Tibial artery (tissue), 4 donors: ENCODE measurements at places on chromosomes 5 and 9.
A peak's percentile ranks its signal among the peaks of the same experiment; 100 is the strongest.

- DNase-seq: no peak
Measured at GRCh38 chr5:22662391-22662790, 190.8 kb downstream of the CDH12 start.

GRCh38 chr5:2013301-2014057, 130.8 kb upstream of the IRX4 start:
- DNase-seq: no peak

DNA sequence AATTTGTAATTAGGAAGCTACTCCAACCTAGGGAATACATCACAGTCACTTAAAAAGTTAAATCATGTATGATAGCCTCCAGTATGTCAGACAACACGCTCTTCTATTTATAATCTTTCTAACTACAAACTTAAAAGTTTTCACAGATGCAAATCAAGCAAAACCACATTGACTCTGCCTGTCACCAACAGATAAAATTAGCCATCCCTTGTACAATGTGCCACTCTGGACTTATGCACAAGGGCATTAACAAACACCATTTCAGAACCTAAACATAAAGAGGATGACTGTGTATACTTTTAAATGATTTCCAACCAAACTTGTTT, 14.7 kb downstream of the ERP44 start:
- no peak for DNase-seq

DNA sequence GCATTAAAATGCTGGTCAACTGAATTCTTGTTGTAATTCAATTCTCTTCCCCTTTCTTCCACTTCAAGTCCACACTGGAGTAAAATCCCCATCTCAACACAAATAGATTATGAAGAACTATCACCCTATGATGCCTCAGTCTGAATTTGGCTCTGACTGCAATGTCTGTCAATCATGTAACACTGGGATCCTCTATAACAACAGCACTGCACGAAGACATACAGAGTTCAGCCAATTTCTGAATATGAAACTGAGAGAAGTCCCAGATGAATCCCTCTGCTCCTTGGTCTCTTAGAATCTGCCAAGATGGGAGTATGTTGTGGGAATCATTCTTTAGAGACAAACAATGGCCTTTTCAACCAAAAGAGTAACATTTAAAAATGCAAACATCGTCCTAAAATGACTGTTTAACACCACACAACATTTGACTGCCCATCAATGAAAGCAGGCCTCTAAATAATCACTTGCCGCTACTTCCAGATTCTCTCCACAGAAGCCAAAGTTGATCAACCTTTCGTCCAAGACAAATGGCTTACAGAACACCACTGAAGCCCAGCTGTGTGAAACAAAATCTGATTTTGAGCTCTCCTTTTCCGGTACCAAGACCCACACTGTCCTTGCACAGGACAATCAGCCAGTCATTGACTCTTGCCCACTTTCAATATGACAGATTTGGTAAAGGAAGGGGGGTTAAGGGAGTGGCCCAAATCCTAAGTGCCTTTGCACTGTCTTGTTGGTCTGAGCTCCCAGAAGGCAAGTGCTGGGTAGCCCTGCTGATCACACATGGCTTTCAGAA, 258.0 kb downstream of the EBF1 start:
- DNase-seq: no peak

GRCh38 chr9:136951541-136952320, at the start of gene LCN12:
LCN12 (plus strand) TSS chr9:136952273; CDS start chr9:136952328, 55 bp downstream.
- no peak for DNase-seq

GRCh38 chr5:82367930-82368329, 89.8 kb upstream of the RPS23 start:
- no peak for DNase-seq

- no peak for DNase-seq
Measured at GRCh38 chr5:14415024-14415697, 166.4 kb upstream of the OTULINL start.

DNA sequence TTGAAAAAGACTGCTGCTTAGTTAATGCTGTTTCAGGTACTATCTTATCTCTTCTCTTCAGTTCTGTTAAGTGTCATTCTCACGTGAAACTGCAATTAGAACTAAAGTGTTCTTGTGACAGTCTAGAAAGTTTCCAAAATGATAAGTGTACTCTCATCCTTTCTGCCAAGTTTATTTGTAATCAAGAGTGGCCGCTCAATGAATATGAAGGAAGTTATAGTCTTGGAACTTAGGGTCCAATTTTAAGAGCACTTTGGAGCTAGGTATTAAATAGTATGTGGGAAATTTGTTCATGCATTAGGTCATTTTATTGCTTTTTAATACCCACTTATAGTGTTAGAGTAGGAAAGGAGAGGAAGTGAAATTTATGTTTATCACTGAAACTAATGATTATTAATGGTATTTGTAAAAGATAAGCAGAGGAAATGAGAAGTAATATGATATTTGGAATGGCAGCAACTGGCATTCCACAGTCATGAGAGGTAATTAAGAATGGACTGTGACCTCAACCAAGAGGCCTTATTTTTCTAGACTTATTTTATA, 20.4 kb downstream of the XRCC4 start:
- no peak for DNase-seq

DNA sequence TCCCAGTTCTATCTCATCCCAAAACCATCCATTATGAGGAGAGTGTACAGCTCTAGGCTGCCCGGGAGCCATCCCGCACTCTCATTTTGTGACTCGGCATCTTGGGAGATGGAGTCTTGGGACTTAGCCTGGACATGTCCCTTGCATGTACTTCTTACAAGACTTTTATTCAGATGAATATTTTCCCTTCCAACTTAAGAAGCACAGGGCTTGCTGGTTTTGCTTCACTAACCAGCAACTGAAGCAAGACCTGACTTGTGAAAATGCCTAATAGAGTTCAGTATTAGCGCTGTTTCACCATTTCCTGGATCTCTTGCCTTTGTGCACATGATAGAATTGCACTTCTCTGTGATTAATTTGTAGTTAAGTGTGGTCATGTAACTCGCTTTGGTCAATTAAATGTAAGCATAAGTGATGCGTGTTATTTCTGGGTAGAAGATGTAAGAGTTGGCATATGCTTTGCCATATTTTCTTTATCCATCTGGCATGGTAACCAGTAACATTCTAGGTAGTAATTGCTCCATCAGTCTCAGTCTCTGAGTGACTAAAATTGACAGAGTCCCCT, 55.8 kb downstream of the PDCD1LG2 start:
- DNase-seq: no peak

- no peak for DNase-seq
Measured at GRCh38 chr5:124963236-124963919, 216.9 kb upstream of the ZNF608 start.

DNA sequence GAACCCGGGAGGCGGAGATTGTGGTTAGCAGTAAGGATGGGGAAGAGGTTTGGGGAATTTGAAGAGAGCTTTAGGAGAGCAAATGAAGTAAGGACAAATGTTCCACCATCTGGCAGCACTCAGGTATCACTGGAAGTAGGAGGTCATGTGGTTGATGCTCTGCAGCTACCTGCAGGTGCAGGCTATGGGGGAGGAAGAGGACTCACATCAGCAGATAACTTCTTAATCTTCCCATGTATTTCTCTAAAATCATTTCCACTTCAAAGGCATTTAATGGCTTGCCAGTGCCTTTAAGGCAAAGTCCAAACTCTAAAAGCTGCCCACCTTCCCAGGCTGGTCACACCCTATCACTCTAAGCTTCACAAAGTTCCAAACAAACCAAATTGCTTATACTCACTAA, 8.1 kb upstream of the HAVCR1 start:
- DNase-seq: no peak

- no peak for DNase-seq
Measured at GRCh38 chr9:36731068-36731956, 158.6 kb downstream of the MELK start.

- no peak for DNase-seq
Measured at GRCh38 chr9:83238871-83239640, 176.1 kb upstream of the RASEF start.

DNA sequence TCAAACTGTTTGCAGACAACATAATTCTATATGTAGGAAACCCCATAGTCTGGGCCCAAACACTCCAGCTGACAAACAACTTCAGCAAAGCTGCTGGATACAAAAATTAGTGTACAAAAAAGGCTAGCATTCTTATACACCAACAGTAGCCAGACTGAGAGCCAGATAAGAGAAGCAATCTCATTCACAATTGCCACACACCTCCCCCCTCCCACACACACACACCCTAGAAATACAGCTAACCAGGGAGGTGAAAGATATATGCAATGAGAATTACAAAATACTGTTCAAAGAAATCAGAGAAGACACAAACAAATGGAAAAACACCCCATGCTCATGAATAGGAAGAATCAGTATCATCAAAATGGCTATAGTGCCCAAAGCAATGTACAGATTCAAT, 9.0 kb downstream of the MTREX start:
- DNase-seq: no peak

DNA sequence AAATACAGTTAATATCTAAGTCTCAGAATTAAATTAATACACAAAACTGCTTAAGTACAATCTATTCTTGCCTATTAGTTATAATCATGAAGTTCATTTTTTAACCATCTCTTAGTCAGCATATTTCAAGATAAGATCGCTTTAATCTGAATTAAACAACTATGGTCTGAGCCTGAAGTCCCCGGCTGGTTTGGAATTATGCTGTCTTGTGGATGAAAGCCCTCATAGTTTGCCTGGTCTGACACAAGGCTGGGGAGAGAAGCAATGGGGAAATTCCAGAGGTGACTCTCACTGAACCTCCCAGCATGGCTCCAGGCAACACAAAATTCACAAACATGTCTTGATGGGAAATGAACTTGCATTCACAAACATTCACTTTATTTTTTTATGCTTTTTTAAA, 28.0 kb upstream of the GRAMD2B start:
- no peak for DNase-seq

DNA sequence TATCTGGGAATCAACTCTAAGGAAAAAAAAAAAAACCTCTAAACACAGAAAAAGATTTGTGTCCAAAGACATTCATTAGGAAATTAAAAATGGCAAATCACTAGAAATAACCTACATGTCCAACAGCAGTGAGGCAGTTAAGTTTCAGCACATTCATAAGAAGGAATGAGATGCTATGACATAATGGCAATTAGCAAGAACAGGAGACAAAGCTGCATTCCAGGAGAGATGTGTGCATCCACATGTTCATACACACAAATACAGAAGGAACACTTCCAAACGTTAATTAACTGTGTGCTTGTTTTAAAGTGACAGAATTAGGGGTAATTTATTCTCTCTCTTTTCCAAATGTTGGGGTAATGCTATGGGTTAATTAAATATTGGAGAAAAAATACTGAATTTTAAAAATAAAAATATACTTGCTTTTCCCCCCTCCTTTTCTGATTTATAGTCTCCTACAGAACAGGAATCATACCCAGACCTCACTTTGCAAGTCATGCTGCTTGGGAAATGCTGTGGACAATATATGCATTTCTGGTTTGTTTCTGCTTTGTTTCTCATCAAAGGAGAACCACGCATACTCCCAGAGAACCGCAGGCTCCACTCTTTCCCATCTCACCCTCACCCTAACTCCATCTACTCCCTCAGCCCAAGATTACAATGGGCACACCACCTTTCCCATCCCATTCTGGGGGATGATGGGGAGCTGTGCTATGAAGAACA, 114.1 kb downstream of the CDK5RAP2 start:
- no peak for DNase-seq

GRCh38 chr5:67301285-67301903, 104.8 kb upstream of the CD180 start:
- DNase-seq: peak; percentile 93

DNA sequence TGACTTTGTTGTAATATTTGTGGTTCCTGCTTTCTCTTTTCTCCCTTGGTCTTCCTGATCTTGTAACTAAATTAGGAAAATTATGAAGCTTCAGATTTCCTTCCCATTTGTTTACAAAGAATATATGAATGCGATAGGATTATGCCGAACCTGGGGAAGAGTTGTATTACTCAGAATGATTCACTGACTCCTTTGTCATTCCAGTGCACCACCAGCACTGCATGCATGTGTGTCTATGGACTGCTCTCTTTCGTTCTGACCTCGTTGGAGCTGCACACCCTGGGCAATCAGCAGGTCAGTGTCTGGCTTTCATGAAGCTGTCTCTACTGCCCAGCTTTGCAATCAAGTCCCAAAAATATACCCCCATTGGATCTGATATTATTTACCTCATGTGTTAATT, 25.5 kb downstream of the NUP188 start:
- DNase-seq: no peak

DNA sequence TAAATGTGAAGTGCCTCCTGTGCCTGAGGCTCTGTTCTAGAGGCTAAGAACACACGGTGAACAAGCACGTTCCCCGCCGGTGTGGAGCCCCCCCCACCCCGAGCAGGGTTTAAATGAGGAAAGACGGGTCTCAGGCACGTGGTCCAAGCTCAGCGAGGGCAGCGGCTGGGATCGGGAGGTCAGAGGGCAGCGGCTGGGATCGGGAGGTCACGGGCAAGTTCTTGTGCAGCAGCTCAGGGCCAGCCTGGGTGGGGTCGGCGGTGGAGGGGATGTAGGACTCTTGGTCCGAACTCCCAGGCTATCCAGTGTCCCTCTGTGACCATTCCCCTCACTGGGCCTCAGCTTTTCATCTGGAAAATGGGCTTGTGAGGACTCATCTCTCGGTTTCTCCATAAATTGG, 2.7 kb upstream of the GBGT1 start:
- DNase-seq: no peak

- no peak for DNase-seq
Measured at GRCh38 chr5:3601061-3601710, 5.6 kb downstream of the IRX1 start.

- DNase-seq: no peak
Measured at GRCh38 chr5:118778941-118779340, 209.4 kb downstream of the DTWD2 start.

GRCh38 chr5:16797951-16798350, 138.1 kb downstream of the MYO10 start:
- no peak for DNase-seq

DNA sequence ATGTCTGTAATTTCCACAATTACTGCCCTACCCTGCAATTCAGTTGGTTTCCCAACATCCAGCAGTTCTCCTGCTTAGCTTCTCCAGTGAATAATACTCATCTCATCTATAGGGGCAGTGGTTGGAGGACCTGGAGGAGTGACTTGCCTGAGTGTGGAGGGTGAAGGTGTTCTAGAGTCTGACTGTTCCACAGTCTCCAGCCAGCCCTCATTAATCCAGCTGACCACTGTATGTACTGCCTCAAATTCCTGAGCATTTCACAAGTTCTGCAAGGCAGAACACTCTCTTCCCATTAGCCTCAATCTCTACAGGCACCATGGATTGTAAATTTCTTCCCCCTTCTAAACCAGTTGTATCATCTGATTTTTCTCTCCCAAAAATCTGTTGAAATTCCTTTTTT, 147.4 kb upstream of the NFIL3 start:
- DNase-seq: no peak

- no peak for DNase-seq
Measured at GRCh38 chr9:109346904-109347303, 26.0 kb upstream of the EPB41L4B start.

DNA sequence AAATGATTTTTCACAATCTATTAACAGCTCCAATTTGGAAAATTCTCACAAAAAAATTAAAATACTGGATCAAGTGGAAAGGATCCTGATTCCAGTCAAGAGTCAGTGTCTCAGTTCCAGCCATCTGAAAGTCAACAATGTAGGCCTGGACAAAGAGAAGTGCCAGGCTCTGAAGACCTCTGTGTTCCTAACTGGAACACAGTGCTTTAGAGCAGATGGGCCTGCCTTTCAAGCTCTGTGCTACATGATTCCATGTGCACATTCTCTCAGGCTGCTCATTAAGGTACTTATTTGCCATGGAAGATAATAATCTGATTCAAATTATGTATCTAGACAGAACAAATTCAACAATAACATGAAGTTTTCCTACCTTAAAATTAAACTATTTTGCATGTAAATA, 30.2 kb upstream of the ALDH1A1 start:
- no peak for DNase-seq
